ENCODE measurements at places on chromosomes 6 and 20.
A peak's percentile ranks its signal among the peaks of the same experiment; 100 is the strongest.

DNA sequence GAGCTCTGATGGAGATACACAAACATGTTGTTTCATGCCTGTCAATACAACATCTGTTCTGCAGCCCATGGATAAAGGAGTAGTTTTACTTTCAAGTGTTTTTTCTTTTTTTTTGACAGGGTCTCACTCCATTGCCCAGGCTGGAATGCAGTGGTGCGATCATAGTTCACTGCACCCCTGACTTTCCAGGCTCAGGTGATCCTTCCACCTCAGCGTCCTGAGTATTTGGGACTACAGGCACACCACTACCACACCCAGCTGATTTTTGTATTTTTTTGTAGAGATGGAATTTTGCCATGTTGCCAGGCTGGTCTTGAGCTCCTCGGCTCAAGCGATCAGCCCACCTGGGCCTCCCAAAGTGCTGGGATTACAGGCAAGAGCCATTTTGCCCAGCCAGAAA, 97.0 kb downstream of the SMAP1 start:
- no peak for DNase-seq

DNA sequence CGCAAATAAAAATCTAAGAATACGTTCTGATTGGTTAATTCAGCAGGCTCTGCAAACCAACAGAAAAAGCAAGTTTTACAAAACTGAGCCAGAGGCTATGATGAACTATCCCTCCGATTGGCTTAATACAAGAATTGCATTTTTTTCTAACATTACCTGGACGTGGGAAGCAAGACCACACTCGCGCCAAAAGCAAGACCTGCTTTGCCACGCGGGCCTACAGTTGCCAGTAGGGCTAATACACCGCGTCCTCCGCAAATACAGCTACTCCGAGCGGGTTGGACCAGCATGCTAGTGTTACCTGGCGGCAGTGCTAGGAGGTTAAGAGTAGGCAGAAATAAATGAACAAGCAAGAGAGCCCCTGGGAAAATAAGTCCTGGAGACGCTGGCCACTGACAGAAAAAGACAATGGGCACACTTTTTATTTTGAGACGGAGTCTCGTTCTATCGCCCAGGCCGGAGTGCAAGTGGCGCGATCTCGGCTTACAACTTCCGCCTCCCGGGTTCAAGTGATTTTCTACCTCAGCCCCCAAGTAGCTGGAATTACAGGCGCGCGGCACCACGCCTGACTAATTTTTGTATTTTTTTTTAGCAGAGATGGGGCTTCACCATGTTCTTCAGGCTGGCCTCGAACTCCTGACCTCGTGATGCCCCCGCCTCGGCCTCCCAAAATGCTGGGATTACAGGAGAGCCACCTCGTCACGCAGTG, 131.9 kb upstream of the BTN3A2 start:
- peak; percentile 75 for DNase-seq

GRCh38 chr6:130513770-130514169, 148.0 kb downstream of the TMEM200A start:
- DNase-seq: no peak

GRCh38 chr6:73233048-73233447, 7.8 kb upstream of the KHDC1L start:
- DNase-seq: no peak

- no peak for DNase-seq
Measured at GRCh38 chr6:133571681-133572080, 317.2 kb upstream of the TCF21 start.

GRCh38 chr6:51303338-51303737, 484.7 kb downstream of the TFAP2B start:
- no peak for DNase-seq

Data from A549 (cell line).